Stimulated activated CD4-positive, alpha-beta T cell treated with anti-CD3 and anti-CD28 coated beads, Interleukin-4, amount 100 ng/mL, for 1 hour (primary cell): ENCODE measurements at places on chromosomes 3 and 15.

DNA sequence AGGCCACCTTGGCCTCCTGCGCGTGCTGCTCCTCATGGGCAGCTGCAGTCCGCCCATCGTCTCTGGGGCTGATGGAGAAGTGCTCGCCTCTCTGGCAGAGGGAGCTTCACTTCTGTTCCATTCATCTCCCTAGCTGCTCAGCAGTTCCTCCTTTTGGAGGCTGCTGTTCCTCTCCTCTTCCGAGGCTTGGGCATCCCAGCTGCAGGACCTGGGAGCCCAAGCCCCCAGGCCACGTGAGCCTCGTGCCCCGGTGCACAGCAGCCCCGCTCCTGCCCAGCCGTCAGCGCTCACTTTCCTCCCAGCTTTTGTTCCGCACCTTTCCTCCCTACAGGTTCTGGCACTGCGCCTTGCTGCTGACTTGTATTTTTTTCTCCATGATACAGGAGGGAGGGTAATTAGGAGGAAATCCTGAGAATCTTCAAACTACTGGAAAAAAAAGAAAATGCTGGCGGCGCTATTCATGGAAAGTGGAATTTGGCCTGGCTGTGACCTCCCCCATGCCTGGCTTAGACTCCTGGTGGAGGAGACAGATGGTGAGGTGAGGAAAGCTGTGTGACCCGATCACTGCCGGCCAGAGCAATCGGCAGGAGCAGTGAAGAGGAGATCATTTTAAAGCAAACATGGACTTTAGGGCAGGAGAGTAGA lies 210.1 kb downstream of the CHST2 start:
- DNase-seq, result no peak

- no peak for DNase-seq
These were observed 8.4 kb upstream of the EHD4 start for GRCh38 chr15:41980654-41981323.

- no peak for DNase-seq
These were observed 76.5 kb downstream of the B3GALNT1 start for GRCh38 chr3:161028555-161029153.

GRCh38 chr3:138210528-138210927 lies 23.4 kb downstream of the ARMC8 start:
- no peak for DNase-seq

DNA sequence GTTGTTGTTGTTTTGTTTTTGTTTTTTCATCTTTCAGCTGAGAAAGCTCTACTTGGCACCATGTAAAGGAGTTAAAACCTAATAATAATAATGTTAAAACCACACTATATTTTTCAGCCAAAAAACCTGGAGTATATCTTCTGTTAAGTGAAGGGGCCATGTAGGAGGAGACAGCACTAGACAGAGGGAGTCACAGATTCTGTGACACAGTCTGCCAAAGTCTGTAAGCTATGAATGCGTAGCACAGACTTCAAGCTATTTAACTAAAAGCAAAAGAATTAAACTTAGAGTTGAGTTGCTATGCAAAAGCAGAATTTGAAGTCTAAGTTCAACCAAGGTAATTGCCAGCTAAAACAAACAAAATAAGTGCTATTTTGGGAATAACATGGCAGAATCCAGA lies 296.0 kb upstream of the COL8A1 start:
- no peak for DNase-seq

DNA sequence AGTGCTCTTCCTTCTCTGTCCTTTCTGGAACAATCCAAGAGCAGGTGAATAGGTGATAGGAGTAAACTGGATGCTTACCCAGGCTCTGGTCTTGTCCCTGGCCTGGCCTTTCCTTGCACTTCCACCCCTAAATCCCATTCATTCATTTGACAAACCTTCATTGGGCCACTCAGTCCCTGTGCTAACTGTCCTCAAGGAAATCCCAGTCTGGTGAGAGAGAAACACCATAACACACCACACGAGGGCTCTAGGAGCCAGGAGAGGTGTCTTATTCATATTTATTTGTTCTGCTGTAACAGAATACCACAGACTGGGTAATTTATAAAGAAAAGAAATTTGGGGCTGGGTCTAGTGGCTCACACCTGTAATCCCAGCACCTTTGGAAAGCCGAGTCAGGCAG lies 22.8 kb downstream of the EFCC1 start:
- no peak for DNase-seq

DNA sequence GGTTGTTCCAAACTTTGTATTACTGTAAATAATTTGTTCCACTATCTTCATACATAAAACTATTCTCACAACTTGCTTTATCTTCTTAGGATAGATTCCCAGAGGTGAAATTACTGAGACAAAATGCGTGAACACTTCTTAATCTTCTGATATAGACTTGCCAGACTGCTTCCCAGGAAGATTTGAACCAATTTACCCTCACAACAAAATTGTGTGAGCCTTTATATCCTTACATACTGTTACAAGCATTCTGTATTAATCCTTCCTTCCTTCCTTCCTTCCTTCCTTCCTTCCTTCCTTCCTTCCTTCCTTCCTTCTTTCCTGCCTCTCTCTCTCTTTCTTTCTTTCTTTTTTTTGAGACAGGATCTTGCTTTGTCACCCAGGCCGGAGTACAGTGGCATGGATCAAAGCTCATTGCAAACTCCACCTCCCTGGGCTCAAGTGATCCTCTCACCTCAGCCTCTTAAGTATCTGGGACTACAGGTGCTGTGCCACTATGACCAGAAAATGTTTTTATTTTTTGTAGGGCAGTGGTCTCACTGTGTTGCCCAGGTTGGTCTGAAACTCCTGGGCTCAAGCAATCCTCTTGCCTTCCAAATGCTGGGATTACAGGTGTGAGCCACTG lies 57.1 kb upstream of the SSR3 start:
- DNase-seq, result no peak

DNA sequence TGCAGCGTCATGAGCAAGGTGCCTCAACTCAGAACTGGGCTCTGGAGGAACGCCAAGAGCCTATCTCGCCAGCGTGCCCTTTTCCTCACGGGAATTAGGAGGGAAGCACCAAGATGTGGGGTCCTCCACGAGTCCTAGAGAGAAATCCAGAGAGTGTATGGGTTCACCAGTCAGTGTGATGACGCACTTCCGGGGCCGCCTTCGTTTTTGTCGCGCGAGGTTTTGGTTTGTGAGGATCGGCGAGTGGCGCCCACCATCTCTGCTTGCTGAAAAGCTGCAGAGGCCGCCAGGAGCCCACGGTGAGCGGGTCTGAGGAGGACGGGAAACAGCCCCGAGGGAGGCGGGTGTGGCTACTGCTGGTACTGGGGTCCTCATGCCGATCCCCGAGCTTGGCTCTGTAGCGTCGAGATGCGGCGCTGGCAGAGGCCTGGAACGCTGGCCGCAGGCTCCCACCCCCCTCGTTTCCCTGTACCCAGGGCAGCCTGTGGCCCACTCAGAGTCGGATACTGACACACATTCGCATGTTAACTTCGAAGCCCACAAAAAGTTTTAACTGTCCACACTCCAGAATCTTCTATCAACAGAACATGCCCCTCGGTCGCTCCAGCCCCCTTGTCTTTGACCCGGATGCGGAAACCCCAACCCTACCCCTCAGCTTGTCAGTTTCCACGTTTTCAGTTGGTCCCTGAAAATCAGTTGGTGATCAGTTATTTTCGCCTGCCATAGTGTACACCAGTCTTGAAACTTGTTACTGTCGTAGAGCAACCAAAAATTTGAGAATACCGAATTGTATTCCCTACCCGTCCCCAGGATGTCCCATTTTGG lies 30.4 kb downstream of the ZNF662 start:
- no peak for DNase-seq

GRCh38 chr15:76060118-76060989 lies 569 bp downstream of the TMEM266 start:
- peak; percentile 27 for DNase-seq

DNA sequence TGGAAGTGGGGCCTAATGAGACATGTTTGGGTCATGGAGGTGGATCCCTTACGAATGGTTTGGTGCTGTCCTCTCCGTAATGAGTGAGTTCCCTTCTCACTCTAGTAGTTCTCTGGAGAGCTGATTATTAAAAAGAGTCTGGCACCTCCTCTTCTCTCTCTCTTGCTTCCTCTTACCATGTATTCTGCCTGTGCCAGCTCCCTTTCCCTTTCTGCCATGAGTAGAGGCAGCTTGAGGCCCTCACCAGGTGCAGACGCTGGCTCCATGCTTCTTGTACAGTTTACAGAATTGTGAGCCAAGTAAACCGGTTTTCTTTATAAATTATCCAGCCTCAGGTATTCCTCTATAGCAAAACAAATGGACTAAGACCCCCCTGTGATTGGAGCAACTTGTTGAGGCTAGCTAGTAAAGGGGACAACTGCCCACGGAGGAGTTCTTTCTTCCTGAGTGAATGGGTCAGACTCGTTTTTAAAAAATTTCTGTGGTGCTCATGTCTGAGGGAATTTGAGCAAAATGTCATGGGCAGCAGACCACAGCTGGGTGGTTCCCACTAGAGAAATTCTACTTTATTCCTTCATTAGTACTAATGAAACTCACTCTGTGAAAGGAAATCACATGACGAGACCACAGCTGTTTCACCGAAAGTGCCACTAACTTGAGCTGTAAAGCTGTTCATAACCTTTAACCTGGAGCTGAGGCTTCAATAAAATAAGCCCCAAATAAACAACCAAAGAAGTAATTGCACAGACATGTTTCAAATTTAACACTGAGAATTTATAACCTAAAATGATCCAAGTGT lies 210.0 kb downstream of the NFKBIZ start:
- no peak for DNase-seq

- no peak for DNase-seq
These were observed 30.6 kb upstream of the CDV3 start for GRCh38 chr3:133542871-133543270.

- DNase-seq, result no peak
These were observed 2.7 kb upstream of the NANOGP8 start for GRCh38 chr15:35087759-35088158.

DNA sequence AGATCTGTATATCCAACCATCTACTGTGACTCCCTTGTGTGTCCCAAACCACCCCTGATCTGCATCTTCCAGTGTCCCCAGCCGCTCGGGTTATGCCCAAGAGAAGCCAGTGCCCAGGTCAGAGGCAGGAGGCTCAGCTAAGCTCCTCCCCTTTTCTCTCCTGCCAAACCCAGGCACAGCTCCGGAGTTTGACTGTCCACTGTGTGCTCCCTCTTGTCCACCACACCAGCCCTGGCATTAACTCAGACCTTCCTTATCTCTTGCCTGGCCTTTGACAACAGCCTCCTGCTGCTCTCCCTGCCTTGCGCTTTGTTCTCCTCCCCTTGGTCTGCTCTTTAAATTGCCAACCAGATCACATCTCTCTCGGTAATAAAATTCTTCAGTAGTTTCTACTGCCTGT lies 39.3 kb downstream of the DGKG start:
- DNase-seq, result no peak

DNA sequence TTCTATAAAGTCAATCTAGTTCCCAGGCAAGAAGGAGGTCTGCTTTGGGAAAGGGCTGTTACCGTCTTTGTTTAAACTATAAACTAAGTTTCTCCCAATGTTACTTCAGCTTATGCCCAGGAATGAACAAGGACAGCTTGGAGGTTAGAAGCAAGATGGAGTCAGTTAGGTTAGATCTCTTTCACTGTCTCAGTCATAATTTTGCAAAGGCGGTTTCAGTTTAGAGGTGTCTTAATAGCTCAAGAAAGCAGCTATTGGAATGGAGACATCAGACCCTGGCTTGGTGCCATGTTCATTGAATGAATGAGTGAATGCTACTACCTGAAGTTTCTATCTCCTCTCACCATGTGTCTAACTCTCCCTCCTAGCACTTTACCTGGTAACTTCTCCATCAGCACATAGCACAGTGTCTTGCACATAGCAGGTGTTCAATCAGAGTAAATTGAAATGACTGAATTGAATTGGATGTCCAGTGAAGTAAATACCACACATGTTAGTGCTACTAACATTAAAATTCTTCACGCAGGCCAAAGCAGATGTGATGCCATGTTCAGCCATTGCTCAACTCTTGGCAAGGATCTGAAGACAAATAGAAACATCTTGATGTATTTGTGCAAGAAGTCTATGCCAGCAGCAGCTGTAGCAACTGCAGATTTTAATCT lies 28.2 kb downstream of the CLEC3B start:
- no peak for DNase-seq

DNA sequence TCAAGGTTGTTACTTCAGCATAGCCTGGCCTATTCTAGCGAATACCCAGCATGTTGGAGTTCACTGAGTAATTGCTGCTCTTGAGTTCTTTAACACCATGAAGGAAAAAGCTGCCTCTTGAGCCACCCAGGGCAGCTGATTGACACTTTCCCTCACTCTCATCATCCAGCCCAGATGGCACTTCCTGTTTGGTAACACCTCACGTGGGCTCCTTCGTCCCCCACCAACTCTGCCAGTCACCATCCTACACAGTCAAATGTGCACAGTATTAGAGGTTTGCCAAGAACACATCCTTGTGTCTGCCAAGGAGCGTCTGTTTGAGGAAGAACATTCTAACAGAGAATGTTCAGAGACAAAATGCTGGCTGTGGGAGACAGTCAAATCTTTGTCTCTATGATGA lies 266.3 kb downstream of the RPLP1 start:
- DNase-seq, result no peak

- DNase-seq, result no peak
These were observed 732.1 kb upstream of the NR2F2 start for GRCh38 chr15:95598251-95598855.

GRCh38 chr3:124700880-124701684 lies 29.2 kb upstream of the UMPS start:
- no peak for DNase-seq

- DNase-seq, result no peak
These were observed 33.4 kb upstream of the INSYN1 start for GRCh38 chr15:73786538-73786937.

- DNase-seq, result no peak
These were observed 224.8 kb upstream of the NANOGP8 start for GRCh38 chr15:35309886-35310285.

DNA sequence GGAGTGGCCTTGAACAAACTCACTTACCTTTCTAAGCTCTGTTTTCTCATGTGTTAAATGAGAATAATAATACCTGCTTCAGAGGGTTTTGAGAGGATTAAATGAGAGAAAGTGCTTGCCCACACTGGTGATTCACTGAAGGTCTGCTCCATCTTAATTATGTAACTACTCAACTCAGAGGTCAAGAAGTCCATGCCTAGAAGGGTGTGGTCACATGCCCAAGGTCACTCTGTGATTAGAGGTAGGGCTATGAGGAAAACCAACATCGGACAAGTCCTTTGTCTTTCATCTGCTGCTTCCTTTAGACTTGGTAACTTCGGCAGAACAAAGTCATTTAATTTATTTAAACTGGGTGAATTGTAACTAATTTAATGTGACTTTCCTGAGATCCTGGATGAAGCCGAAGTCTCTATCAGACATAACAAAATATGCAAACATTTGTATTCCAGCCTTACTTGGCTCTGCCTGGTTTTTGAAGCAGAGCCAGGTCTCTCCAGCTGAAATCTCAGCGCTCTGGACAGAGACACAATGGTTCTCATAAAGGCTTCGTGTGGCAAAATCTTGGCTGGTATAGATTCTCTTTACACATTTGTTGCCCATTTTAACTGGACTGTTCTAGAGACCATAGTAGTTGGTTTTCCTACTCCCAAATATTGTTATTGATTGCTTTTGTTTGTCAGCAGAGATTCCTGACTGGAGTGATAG lies 3.0 kb downstream of the CHRNA7 start:
- DNase-seq, result no peak

GRCh38 chr3:13549623-13550422 lies 898 bp downstream of the FBLN2 start:
- DNase-seq, result no peak

GRCh38 chr3:197023241-197023997 lies 6.2 kb downstream of the MELTF start:
- DNase-seq, result no peak

- DNase-seq, result no peak
These were observed 15.3 kb downstream of the HDAC11 start for GRCh38 chr3:13495351-13495813.
